ENCODE measurements at places on chromosomes 4 and X.

- no peak for DNase-seq
Measured at GRCh38 chr4:78478523-78478922, 73.0 kb upstream of the ANXA3 start.

- DNase-seq = peak; percentile 3
Measured at GRCh38 chrX:119062750-119063374, 9.9 kb upstream of the CT47C1 start.

GRCh38 chrX:69066021-69066757 lies 99.1 kb downstream of the PJA1 start:
- DNase-seq = no peak

- peak; percentile 69 for DNase-seq
Measured at GRCh38 chr4:120801137-120801758, 121.3 kb downstream of the PRDM5 start.

GRCh38 chr4:127783026-127783769 lies 1.1 kb downstream of the HSPA4L start:
- peak; percentile 69 for DNase-seq

DNA sequence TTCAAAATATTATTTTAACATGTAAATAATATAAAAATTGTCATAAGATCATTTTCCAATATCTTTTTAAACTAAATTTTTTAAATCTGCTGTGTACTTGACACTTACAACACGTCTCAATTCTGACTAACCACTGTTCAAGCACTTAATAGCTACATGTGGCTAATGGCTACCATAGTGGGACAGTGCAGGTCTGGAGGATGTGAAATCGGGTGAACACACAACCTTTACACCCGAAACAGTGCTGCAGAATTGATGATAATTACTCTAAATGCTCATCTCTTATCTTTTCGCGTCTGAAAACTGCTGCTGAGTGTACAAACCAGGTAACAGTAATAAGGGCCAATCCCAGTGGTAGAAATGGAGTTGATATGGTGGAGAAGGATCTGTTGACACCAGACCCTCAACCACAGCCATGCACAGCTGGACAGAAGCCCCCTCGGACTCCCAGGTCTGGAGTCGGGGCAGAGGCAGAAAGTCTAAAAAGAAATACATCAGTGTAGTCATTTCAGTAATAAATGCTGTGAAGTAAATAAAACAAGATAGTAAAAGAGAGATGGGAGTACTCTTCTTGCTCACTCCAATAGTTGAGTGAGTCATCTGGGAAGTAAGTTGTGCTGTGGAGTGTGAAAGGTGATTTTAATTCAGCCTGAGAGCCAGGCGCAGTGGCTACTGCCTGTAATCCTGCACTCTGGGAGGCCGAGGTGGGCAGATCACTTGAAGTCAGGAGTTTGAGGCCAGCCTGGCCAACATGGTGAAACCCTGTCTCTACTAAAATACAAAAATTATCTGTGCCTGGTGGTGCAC lies 150.0 kb downstream of the CBR4 start:
- peak; percentile 15 for DNase-seq

DNA sequence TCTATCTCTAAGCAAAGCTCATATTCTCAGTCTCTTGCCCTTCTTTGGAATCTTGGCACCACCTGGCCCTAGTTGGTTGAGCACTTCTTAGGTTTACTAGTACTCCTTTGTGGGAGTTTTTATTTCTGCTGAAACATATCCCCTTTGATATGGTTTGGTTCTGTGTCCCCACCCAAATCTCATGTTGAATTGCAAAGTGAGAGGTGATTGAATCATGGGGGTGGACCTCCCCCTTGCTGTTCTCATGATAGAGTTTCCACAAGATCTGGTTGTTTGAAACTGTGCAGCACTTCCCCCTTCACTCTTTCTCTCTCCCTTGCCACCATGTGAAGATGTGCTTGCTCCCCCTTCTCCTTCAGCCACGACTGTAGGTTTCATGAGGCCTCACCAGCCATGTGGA lies 22.2 kb upstream of the SYNPO2 start:
- no peak for DNase-seq

- no peak for DNase-seq
Measured at GRCh38 chr4:53014881-53015280, 152.8 kb downstream of the RASL11B start.

GRCh38 chr4:137427411-137427810 lies 104.9 kb downstream of the PCDH18 start:
- no peak for DNase-seq

- DNase-seq = no peak
Measured at GRCh38 chrX:65034292-65034667, 58.0 kb upstream of the ZC4H2 start.

DNA sequence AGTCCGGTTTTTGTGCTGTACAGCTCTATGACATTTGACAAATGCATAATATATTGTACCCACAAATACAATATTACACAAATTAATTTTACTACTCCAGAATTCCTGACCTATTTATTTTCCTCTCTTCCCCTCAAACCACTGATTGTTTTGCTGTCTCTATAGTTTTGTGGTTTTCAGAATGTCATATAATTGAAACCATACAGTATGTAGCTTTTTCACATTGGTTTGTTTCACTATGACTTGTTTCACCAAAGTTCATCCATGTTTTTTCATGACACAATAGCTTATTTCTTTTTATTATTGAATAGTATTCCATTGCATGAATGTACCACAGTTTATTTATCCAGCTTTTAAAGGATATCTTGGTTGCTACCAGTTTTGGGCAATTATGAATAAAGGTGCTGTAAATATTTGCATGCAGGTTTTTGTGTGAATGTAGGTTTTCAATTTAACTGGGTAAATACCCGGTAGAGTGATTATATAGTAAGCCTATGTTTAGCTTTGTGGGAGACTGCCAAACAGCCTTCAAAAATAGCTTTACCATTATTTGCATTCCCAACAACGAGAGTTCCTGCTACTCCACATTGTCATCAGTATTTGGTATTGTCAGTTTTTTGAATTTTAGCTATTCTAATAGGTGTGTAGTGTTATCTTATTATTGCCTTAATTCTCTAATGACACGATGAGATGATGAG lies 25.9 kb downstream of the RNF175 start:
- no peak for DNase-seq

GRCh38 chrX:34656842-34657725 lies at the start of gene TMEM47:
Gene TMEM47, minus strand, starts transcription at chrX:34657285. Its CDS starts 256 bp downstream, at chrX:34657029.
- peak; percentile 77 for DNase-seq

GRCh38 chr4:144970597-144970996 lies 127.4 kb downstream of the ANAPC10 start:
- no peak for DNase-seq

DNA sequence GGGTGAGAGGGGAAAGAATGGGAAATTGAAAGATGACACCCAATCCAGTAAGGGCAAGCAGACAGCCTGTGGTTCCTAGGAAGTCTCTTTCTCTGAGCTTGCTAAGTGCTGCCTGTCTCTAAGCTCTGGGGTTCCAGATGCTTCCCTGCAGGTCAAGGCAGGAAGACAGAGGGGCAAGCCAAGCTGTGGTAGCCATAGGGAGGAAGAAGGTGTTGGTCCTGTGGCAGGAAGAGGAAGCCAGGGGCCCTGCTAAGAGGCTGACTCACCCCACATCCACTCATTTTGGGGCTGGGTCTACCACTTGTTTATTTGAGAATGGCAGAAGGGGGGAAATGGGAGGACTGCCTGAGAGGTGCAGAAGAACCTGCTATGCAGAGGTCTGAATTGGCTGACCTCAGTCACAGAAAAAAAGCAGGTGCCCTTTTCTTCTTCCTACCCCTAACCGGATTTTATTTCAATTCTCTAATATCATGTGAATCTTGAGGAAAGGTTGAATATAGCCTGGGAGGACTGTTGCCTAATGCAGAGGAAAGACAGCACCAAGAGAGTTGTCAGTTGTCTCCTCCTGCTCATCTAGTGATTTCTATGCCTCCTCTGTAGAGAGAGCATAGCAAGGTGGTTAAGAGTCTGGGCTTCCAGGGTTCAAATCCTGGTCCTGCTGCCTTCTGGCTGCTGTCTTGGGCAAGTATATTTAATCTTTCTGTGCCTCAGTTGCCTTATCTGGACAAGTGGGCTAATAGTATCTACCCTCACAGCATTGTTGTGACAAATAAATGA lies 27.4 kb downstream of the HOPX start:
- DNase-seq = no peak

GRCh38 chr4:101695176-101695575 lies 95.4 kb upstream of the BANK1 start:
- DNase-seq = peak; percentile 45
